ENCODE measurements at places on chromosomes 7 and 10. TPM values are rescaled to one million over a fixed set of nuclear protein-coding genes. Genes with fewer than 3 reads are reported as not detected.

DNA sequence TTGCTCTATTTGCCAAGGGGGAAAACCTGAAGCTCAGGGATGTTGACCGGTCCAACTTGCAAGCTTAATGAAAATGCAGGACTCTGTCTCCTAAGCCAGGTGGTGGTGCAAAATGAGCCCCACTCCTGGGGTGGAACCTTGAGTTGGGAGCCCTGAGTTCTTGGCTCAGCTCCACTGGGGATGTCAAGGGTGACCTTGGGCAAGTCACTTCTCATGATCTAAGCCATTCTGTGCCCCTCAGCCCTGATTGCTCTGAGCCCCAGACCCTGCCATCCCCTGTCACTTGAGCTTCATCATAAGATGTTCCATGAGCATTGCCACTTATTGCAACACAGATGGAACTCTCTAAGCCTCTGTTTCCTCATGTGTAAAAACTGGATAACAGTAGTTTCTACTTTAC is 33.9 kb downstream of the MYL10 start:
- no peak for DNase-seq

- no peak for DNase-seq
Measured at GRCh38 chr7:92057375-92057774, 76.9 kb downstream of the CYP51A1 start.

DNA sequence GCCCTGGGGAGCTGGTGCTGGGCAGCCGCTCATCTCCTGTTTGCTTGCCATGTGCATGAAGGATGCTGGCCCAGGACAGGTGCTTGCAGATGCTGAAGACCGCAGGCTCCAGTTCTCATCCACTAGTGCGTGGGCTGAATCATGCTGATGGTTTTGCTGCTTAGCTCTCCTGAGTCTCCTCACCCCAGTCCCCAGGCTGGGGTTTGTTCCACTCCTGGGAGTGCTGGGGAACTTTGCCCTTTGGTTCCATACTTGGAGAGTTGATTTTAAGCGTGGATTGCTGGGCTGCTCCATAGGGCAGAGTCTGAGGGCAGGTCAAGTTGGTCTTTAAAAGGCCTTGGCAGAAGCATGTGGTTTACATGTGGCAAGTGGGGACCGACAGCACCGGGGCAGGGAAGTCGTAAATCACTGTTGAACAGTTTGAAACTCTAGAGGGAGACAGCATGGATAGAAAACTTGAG is 9.1 kb downstream of the DYNC2I1 start:
- DNase-seq, result no peak

VWDE gene
- 7.3 TPM for total RNA-seq

VPS50 gene
- total RNA-seq, result 15.2 TPM

GRCh38 chr7:52726493-52726892 is 308.9 kb upstream of the POM121L12 start:
- no peak for DNase-seq

MTERF1 gene
- total RNA-seq, result 8.7 TPM

STEAP4 gene
- total RNA-seq, result 105 TPM

- no peak for DNase-seq
Measured at GRCh38 chr7:2952316-2952715, 91.4 kb downstream of the CARD11 start.
